ENCODE measurements at places on chromosomes 5 and 9.
A peak's percentile ranks its signal among the peaks of the same experiment; 100 is the strongest.

GRCh38 chr9:76537150-76537646 lies 78.2 kb downstream of the GCNT1 start:
- DNase-seq = no peak

- DNase-seq = peak; percentile 56
Measured at GRCh38 chr5:158064334-158065123, 205.6 kb upstream of the CLINT1 start.

GRCh38 chr9:127344368-127345000 lies 52.5 kb upstream of the SLC2A8 start:
- no peak for DNase-seq

DNA sequence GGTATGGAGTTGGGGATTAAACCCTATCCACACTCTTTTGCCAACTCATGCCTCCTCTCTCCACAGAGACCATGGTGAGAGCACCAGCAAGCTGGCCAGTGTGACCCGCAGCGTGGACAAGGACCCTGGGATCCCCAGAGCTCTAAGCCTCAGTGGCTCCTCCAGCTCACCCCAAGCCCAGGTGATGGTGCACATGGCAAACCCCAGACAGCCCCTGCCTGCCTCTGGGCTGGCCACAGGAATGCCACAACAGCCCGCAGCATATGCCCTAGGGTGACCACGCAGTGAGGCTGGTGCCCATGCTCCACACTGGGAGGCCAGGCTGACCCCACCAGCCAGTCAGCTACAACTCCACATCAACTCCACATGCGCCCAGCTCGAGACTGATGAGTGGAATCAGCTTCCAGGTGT lies 11.5 kb upstream of the CARD19 start:
- DNase-seq = no peak

DNA sequence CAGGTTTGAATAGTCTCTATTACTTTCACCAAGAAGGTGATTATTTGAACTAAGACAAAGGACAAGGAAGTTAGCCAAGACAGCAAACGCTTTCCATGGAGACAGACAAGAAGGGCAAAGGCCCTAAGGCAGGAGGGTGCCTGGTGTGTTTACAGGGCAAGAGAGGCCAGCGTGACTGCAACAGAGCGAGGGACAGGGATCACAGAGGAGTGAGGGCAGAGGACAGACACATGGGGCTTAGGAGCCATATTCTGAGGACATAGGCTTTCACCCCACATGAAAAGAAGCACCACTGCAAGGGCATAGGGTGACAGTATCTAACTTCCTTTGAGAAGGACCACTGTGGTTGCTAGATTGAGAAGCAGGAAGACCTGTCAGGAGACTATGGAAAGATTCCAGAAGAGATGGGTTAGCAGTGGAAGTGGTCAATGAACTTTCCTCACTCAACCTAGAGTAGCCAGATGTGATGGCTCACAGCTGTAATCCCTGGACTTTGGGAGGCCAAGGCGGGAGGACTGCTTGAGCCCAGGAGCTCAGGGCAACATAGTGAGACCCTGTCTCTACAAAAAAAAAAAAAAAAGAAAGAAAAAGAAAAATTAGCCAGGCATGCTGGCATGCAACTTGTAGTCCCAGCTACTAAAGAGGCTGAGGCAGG lies 5.0 kb upstream of the HAVCR1 start:
- DNase-seq = no peak

DNA sequence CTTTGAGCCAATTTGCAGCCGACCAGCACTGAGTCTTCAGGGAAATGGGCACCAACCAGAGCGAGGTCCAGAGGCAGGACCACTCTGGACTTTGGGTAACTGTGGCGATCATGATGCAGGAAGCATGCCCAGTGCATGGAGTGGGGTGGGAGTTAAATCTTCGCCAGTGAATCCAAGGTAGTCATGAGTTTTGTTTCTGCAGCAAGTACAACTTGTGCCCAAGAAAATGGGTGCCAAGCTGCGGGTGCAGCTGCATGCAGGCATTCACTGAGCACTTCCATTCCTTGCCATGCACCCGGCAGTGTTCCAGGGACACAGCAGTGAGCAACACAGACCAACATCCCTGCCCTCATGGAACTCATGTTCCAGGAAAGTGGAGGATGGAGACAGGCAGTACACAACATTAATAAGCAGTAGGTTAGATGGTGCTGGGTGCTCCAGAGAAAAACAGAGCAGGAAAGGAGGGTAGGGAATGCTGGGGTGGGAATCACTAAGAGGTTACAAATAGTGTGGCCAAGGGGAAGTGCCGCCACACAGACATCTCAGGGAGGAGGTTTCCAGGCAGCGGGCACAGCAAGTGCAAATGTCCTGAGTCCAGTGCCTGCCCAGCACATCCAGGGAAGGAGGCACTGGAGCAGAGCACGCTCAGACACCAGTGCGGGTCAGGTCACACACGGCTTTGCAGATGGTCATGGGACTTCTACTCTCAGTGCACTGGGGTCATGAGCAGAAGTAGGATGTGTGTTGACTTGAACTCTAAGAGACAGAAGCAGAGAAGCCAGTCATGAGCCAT lies 48.2 kb upstream of the LMX1B start:
- DNase-seq = no peak
